Type B pancreatic cell (in vitro differentiated cells): ENCODE measurements at places on chromosomes 3 and 15.

DNA sequence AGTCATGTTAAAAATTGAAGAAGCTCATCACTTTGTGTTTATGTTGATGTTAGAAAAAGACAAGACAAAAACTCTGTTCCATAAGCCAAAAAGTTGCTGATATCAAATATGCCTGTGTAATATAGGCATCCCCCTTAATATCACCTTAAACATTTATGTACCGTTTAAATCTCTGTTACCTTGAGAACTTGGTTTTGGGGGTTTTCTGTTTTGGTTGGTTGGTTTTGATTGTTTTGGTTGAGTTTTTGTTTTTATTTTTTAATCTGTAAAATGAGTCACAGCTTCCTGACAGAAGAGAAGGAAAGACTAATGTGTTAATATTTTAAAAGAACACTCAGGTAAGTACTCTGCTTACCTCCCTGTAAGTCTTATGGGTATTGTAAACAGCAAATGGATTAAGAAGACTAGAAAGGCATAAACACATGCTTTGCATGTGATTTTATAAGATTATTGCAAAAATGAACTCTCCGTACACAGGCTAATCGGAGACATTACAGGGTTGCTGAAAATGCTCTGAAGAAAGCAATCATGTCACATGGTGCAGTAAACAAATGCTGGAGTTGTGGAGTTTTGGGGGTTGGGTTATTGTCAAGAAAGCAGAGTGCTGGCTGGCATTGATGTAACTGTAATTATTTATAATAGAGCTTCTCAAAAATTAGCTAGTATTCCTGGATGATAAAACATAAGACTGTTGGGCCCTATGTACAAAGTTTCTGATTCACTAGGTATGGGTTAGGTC lies 69.5 kb upstream of the MBNL1 start:
- DNase-seq, result no peak

DNA sequence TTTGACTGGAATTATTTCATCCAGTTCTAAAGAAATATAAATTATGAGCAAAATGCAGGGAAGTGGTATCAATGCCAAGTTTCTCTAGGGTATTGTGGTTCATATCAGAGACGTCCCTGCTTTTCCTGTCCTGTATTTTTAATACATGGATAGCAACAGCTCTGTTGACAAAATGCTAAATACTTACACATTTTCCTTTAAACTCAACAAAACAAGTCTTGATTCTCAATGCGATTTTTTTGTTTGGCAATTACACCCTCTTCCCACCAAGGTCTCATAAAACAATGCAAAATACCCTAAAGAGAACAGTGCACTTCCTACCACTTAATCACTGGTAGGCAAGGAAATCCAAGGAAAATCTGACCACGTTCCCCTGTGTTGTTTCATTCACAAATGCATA lies 120.0 kb downstream of the DUT start:
- DNase-seq, result no peak

GRCh38 chr3:72680766-72681165 lies 167.5 kb downstream of the SHQ1 start:
- DNase-seq, result no peak

- DNase-seq, result no peak
Observed at GRCh38 chr3:15522016-15522415, 510 bp upstream of the COLQ start.

DNA sequence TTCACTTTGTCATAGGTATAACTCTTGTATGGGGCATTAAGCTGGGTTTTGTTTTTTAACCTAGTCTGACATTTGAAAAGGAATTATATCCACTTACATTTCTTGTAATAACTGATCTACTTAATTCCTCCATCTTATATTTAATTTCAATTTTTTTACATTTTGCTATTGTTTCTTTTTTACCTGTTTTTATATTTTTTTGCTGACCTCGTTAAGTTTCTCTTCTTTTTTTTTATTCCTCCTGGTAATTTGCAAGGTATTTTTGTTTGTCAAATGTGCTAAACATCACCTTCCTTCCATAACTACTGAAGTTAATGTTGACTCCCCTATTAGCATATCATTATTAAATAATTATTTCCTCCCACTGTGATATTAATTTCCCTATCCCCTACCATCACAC lies 87.7 kb upstream of the NR2F2 start:
- no peak for DNase-seq

GRCh38 chr3:143584474-143584873 lies 263.8 kb downstream of the SLC9A9 start:
- no peak for DNase-seq

DNA sequence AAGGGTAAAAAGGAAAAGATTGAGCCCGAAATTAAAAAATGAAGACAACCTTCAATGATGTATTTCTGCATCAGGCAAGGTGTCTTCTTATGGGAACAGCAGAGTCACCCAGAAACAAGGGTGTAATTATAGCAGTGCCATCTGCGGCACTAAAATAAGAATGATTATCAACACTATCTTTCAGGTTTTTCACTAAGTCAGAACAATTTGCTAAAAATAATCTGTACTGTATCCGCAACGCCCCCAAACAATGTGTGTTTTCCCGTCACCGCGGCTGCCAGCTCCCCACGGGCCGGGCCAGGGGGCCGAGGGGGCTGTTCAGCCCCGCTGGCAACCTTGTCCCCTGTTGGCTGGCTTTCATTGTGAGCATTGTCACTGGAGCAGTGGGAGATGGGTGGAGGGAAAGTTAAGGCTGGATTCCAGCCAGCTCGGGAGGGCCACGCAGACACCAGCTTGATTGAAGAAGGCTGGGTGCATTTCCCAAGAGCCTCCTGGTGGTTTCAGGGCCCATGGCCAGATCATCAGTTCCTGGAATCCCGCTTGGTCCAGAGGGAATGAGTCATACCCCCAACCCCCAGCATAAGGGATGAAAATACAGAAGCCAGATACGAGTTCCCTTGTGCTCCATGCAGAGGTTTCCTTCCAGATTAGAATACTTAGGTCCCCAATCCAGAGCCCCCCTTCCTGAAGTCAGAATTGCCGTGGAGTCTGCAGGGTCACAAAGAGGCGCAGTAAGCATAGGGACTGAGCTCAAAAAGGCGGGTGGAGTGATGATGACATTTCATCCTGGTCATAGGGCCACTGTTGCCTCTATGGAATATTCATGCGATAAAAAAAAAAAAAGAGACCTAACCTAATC lies 90.2 kb upstream of the KLF13 start:
- no peak for DNase-seq

DNA sequence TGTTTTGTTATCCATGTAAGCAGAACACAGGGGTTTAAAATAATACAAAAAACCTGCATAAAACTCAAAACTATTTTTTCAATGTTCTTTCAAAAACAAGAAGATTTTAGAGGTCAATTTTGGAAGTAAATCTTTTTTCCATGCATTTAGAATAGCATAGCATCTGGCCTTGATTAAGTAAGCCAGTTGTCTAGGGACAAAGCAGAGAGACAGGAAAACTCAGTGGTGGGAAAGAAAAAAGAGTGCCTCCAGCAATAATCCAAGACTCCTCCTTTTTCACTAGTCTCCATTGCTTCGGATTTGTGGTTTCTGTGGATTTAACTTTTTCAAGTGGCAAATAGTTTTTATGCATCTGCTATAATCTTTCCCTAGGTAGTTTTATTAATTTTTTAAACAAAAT lies 88.9 kb downstream of the SUCNR1 start:
- DNase-seq, result no peak

DNA sequence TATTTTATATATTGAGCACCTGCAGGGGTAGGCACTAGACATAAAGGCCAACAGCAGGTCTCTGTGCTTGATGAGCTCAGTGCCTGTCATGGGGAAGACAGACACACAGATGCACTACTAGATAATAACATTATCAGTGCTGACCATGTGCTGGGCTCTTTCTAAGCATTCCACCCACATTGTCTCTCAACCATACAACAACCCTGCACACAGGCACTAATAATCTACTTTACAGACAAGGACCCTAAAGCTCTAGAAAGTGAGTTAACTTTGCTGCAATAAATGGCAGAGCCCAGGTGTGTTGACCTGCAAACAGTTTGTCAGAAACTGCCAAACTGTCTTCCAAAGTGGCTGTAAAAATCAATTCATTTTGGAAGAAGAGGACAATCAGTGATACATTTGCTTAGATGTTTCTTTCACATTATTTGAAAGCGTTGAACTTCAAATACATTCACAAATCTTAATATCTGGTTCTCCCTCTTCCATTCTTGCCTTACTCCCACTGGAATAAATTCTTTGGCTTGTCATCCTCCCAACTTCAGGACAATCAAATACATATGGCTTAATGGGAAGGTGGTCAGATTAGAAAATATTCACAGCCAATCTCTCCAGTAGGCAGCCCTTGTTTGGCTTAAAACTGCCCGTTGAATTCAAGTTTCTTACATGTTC lies 11.0 kb upstream of the PP2D1 start:
- no peak for DNase-seq

DNA sequence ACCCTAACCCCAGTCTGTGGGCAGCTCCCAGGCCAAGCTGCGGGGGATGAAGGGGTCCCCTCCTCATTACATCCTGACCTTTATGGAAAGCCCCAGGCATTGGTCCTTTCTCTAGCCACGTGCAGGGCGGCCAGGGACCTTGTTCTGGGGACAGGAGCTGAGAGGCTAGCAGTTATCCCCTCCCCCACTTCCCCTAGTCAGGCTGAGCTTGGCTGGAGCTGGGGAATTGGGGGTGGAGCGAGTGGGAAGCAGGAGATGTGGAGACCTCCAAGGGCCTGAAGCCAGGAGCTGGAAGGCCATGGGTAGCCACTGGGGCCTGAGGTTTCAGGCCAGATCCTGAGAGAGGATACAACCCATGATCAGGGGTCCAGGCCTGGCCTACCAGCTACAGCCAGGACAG lies 45.8 kb downstream of the DNAH1 start:
- no peak for DNase-seq

GRCh38 chr3:72299321-72299802 lies 514.4 kb upstream of the PROK2 start:
- DNase-seq, result no peak

DNA sequence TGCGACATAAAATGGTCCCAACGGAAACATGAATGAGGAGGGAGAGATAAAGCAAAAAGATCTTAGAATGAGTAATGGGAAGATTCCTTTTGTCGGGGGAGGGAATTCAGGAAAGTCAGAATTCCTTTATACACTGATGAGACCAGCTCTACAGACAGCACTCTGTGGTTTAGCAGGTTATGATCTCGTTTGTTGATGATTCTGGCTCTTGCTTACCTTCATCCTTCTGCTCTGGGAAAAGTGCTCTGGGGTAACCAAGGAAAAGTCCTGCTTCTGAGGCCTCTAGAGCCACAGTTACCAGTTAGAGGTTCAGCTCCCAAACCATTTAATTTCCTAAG lies 150.7 kb upstream of the NR2E3 start:
- no peak for DNase-seq

GRCh38 chr15:77187751-77188464 lies 117.0 kb upstream of the TSPAN3 start:
- DNase-seq, result no peak

GRCh38 chr15:84992157-84992944 lies 10.7 kb downstream of the PDE8A start:
- no peak for DNase-seq

- DNase-seq, result no peak
Observed at GRCh38 chr15:51262463-51262862, 75.9 kb downstream of the CYP19A1 start.

DNA sequence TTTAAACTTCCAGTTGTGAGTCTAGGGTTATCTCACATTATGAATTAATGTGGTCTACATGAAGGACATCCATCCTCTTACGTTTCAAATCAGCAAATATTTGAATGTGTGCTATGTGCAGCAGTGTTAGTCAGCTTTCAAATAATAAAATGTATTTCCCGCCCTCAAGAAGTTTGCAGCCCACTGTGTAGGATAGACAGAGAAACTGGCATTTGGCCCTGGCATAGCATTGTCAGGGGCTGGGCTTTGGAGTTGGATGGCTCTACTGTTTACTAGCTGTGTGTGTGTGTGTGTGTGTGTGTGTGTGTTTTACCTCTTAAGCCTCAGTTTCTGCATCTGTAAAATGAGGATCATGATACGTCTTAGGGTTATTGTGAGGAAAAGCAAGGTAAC lies 400.5 kb upstream of the C2CD4B start:
- no peak for DNase-seq

GRCh38 chr15:40425681-40426080 lies 15.1 kb upstream of the BAHD1 start:
- DNase-seq, result no peak

GRCh38 chr3:37519661-37520060 lies 342.0 kb upstream of the CTDSPL start:
- DNase-seq, result no peak

DNA sequence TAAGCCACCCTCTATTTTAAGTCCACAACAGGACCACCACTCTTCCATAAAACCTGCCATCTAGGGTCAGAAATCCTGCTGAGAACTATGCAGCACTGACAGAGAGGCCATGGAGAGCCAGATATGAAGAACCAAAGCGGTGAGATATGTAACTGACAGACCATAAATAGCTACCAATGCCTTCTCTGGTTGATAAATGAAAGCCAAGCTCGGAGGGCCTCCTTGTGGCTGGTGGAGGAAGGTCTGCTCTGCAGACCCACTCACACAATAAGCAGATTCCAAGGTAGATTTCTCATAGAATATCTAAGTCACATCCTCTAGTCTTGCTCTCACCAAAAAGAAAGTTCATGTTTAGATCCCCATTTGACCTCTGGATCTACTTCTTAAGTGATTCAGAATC lies 38.9 kb downstream of the RYK start:
- DNase-seq, result no peak

GRCh38 chr3:100075851-100076730 lies 38.2 kb downstream of the FILIP1L start:
- DNase-seq, result no peak

DNA sequence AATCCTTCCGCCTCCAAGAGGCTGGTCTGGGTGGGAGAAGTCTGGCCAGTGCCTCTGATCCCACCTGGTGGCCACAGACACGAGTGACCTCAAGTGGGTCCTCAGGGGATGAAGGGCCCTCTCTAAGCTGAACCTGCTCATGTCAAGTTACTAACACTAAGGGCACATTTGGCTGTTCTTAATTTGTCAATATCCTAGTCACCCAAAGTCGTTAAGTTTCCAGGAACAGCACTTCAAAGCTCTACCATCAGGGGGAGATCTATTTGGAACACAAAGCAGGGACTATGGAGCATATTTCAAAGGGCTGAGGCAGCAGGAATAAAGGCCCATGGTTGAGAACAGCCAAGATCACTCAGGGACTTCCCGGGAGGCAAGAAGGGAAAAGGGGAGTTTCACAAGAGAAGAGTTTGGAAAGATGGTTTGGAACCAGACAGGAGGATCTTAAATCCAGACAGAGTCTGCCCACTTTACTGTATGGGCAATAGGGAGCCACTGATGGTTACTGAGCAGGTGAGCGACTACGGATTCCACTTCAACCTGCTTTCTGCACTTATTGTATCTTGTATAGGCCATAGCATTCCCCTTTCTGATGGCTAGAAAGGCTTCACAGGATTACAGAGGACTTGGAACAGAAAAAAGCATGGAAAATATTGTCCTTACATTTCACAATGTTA lies 13.7 kb downstream of the OXTR start:
- no peak for DNase-seq

GRCh38 chr15:29311696-29312095 lies 42.1 kb upstream of the NSMCE3 start:
- no peak for DNase-seq

DNA sequence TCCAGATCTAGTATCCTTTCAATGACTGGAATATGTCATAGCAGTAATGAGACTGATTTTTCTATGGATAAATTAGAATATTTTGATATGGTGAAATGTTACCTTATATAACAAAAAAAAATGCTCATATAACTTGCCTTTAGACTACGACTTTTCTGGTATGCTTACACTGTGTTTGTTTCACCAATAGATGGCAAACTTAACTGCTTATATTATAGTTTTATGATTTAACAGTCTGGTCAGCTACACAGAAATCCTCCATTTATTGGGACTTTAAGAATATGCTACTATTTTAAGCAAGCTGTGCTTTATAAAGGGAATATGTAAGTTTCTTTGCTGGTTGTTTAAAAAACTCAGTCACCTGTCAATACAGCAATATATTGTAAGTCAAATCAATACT lies 205.6 kb downstream of the VGLL3 start:
- no peak for DNase-seq
